NCI-H526 treated with DMSO at 0.1 percent for 48 hours (cell line): ENCODE measurements at places on chromosomes 2 and 18.

GRCh38 chr2:219509780-219510511, 4.3 kb upstream of the ASIC4 start:
- DNase-seq, result peak; percentile 27

- no peak for DNase-seq
Observed at GRCh38 chr18:79685281-79685680, 5.7 kb downstream of the CTDP1 start.

DNA sequence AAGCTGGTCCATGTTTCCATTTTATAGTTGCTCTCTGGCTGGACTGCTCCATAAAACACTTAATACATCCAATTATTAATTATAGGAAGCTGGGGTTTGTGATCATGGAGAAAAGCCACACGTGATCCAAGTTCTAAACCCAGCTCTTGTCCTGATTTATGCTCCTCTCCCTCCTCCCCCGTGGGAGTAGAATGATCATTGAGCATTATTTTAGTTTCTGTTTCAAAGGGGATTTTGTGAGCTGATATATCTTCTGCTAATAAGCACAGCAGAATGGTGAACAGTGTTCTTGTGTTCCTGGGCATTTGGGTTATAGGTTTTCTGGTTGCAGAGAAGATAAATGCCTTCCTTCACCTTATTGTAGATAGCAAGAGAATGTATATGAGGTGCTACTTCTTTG, 135.7 kb upstream of the TMEM200C start:
- DNase-seq, result no peak

DNA sequence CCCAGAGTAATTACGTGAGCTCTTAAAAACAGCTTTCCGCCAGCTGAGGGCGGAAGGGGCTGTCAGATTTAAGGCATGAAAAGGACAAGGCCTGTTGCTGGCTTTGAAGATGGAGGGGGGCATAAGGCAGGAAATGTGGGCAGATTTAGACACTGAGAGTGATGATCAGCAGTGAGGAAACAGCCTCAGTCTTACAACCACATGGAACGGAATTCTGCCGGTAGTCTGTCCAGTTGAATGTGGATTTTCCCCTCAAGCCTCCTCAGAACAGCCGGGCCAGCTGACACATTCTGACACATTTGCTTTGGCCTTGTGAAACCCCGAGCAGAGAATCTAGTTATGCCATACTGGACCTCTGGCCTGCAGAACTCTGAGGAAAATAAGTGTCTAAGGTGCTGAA, 16.6 kb downstream of the POLE4 start:
- DNase-seq, result no peak

- DNase-seq, result no peak
Observed at GRCh38 chr18:22238036-22238435, 68.6 kb downstream of the GATA6 start.

DNA sequence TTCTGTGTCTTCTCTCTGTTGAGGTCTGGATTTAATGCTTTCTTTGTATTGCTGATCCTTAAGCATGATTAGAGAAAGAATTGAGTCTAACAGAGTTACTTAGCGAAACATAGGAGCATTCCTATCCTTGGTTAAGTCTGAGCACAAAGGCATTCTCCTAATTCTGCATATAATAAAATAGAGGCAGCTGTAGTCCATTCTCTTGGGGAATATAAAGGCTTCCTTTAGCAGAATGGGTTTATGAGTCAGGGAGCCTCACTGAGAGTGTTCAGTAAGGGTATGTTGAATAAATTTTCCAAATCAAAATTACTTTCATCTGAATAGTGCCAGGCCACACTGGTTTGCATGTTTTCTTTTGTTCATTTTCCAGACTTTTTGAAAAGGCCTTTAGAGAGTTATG, 101.5 kb downstream of the GALNT1 start:
- no peak for DNase-seq

DNA sequence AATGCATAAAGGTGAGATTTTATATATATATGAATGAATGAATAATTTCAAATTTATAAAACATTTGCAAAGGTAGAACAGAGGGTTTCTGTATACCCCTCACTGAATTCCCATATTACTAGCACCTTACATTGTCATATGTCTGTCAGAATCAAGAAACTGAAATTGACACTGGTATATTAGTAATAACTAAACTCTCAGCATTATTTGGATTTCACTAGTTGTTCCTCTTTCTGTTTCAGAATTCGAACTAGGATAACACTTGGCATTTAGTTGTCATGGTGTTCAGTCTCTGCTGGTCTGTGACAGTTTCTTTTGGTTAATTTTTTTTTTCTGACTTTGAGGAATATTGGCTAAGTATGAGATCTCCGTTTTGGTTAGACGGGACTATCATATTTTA, 275.9 kb downstream of the DCC start:
- DNase-seq, result no peak

- DNase-seq, result no peak
Observed at GRCh38 chr2:66854298-66854697, 419.4 kb downstream of the MEIS1 start.

- DNase-seq, result peak; percentile 36
Observed at GRCh38 chr2:168584911-168585310, 128.8 kb downstream of the CERS6 start.

DNA sequence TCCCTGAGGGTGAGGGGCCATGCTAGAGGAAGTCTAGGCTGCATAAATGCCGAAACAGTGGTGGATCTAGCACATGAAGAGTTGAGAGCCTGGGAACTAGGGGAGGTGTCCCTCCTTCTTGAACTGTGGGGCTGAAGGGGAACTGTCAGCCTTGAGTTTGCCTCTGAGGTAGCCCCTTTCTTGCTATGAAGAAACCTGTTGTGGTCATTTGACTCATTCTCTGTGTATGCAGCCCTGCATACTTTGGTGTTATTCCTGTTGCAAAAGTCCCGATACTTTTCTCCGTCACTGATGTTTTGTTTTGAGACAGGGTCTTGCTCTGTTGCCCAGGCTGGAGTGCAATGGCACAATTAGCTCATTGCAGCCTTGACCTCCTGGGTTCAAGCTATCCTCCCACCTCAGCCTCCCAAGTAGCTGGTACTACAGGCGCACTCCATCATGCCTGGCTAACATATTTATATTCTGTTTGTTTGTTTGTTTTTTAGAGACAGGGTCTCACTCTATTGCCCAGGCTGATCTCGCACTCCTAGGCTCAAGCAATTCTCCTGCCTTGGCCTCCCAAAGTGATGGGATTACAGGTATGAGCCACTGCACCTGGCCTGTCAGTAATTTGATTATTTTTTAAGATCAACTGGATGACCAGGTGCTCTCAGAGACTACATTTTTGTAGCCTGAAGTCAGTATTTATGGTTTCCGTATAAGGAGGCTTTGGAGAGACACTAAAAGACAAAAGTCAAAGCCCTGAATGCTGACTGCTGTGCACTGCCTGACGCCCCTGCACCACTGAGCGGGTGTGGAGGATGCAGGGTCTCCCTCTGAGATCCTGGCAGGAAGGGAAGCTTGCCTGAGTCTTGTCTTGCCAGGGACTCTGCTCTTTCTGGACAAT, 126.0 kb upstream of the MSH6 start:
- DNase-seq, result no peak

DNA sequence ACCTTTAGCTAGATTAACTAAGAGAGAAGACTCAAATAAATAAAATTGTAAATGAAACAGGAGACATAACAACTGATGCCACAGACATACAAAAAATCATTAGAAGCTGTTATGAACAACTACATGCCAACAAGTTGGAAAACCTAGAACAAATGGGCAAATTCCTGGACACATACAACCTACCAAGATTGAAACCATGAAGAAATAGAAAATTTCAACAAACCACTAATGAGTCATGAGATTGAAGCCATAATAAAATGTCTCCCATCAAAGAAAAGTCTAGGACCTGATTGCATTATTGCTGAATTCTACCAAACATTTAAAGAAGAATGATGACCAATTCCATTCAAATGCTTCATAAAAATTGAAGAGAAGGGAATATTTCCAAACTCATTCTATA, 54.3 kb downstream of the ST3GAL5 start:
- DNase-seq, result no peak

DNA sequence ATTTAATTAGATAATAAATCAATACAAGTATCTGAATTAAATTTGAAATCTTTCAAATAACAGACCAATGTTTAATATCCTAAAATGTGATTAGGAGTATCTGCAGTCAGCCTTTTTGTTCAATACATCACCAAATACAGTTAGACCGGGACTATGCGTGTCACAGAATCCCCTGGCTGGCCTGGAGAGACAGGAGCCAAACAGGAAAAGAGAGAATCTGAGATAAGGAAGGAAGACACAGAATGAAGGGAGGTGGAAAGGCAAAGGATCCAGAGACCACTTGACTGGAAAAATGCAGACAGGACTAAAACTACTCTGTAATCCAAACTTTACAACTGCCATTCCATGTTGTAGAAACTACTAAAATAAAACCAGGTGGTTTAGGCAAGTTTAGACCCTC, 66.3 kb downstream of the SIGLEC15 start:
- DNase-seq, result no peak

DNA sequence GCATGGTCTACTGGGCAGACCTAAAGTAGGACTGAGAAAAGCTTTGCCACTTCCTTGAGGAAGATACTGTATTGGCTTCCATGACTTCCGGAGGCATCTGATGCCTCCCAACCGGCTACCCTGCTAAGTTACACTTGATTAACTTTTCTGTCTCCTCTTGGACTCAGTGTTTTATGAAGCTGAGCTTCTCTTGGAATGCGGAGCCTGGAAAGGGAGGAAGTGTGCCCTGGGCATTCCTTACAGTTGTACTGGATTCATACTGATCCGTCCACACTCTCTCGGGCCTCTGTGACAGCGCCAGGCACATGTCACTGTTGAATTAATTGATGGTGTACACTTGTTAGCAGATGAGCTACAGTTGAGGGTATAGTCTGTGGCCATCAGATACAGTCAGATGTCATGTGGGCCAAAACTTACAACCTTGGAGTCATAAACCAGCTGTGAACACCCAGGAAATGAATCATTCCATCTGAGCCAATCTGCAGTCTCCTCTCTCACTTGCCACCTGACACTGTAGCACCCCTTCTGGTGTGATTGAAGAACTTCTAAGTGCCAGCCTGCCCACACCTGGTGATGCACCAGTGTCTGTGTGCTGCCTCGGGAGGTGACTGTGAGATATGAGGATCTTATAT, 122.5 kb downstream of the FHOD3 start:
- DNase-seq, result no peak

DNA sequence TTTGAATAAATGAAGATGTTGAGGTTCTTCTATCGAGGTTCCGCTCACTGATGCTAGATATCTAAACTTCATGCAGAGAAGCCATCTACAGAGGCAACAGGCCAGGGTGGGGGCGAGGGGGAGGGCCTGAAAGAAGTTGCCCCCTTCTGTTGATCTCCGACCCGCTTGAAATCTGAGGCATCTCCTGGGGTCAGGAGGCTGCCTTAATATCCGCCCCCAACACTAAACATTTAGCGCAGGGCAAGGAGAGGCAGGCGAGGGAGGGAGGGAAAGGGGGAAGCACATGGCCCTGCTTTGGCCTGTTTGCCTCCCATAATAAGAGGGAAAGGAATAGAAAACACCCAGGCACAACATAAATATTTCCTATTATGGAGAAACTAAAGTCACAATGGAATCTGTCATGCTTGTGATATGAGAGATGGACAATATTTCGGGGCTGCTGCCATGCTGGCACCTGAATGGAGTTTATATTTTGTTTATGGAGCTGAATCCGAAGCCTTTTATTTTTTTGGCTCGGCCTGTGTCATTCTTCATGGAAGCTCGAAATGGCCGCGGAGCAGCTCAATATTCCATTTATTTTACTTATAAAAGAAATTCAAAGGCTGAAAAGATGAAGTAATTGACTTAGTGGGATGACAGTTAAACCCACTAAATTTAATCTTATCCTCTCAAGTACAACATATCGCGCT, 221.1 kb downstream of the INSIG2 start:
- no peak for DNase-seq

DNA sequence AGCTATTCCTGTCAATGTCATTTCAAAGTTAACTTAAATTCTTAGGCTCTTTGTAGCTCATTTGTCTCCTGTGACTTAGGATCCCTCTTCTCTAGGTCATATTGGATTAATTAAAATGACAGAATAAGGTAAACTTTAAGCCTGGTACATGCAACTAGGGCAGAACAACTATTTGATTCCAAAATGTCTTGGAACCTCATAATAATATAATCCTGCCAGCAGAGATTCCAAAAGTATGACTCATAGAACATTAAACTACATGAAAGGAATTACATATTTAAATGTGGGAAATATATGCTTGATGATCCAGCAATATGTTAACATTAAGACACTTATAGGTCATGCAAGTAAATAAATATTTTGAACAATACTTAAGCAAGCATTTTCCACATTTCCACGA, 63.3 kb downstream of the COL3A1 start:
- DNase-seq, result no peak

DNA sequence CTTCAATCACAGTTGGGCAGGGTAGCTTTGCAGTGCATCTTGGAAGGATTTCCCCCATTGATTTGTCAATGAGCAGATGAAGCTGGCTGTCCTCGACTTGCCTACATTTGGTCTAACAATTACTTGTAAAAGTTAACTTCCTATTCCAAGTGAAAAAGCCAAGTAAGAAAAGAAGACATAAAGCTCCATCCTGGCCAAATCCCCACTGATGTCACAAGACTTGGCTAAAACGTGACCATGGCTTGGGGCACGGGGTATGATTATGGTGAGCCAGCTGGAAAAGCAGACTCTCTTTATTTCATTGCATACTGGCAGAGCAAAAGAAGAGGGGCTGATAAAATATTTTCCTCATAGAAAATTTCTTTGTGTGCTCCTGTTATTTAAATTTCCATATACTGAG, 25.4 kb upstream of the PID1 start:
- DNase-seq, result no peak

DNA sequence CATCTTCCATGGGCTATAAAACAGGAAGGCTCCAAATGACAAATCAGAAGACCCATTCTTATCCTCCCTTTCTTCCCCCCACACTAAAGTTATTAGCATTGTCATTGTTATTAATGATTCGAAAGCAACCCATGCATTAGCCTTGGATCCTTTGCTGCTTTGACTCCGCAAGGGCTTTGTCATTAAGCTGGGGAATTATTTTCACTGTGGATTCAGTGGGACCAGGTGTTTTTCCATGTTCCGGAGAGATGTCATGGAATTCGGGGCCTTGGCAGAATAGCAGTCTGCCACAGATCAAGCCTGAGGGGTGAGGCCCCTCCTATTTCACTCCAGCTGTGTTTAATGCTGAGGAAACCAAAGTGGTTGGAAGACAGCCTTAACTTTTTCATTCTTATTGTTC, 357.1 kb downstream of the EN1 start:
- no peak for DNase-seq

GRCh38 chr18:33183136-33183535, 257.4 kb downstream of the CCDC178 start:
- DNase-seq, result no peak

- peak; percentile 18 for DNase-seq
Observed at GRCh38 chr2:75607988-75608683, 38.4 kb upstream of the MRPL19 start.
